ENCODE measurements at places on chromosomes 4 and X.

DNA sequence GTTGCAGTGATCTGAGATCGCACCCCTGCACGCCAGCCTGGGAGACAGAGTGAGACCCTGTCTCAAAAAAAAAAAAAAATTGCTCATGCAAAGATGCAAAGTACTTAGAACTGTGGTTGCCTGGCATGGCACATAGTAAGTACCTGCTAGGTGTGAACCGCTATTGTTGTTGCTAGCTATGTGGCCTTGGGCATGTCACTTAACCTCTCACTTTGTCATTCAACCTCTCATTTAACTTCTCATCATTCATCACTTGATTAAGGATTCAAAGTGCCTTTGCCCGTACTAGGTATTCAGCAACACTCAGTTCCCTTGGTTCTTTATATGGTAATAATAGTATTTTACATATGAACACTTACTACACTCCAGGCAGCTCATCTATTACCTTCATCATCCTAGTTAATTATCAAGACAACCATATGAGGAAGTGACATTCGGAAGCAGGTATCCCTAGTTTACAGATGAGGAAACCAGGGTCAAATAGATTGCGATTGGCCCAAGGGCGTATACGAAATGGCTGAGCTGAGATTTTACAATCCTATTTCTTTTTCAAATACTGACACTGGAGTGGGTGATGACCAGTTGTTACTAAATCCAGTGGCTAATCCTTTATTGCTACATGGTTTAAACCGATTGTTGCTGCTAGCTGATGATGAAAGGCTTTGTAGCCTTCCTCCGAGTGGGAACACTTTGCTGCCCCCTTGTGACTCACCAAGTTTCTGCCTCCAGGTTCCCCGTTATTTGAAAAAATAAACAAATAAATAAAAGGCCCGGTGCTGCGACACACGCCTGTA is 28.8 kb upstream of the SOWAHD start:
- DNase-seq = peak; percentile 67

DNA sequence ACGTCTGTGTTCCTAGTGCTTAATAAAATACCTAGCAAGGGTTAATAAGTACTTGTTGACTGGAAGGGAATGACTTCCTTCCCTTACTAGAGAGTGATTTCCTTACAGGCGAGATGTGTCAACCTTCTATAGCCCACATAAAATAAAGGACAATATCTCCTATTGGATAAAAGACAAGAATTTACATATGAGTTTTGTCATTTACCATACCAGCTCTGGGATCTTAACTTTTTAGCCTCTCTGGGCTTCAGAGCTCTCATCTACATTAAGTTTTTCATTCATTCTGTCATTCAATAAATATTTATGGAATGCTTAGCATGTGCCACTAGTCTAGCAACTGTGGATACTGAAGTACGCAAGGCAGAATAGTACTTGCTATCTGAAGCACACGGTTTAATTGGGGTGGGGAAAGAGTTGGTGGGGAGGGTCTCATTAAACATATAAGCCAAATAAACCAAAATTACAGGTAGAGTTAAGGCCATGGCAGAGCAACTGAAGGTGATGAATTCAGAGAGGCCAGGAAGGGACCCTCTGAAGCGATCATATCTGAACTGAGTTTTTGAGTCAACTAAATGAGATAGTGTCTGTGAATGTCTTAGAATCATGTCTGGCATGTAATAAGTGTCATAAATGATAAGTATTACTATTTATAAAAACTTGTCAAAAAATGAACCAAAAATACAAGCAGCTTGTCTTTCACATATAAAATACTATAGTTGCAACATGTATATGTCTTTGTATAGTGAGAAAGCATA is 91.6 kb upstream of the BMP2K start:
- no peak for DNase-seq

DNA sequence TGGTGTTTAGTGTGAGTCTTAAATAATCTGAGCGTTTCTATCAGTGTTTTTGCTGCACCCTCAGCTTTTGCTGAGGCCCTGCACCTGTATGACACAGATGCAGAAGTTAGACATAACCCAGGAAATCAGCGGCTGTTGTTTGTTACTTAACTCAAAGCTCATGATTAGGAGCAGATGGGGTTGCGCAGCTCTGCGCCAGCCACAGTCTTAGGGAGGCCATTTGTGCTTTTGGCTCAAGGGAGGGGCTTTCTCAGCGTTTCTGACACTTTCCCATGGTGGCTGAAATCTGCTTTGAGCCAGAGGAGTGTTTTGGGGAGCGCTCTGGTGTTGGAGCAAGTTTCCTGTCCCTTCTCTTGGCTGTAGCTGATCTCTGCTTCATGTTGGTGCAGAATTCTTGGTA is 433.8 kb downstream of the NAF1 start:
- DNase-seq = no peak

GRCh38 chrX:2707334-2707760 is 16.3 kb downstream of the CD99 start:
- peak; percentile 76 for DNase-seq

DNA sequence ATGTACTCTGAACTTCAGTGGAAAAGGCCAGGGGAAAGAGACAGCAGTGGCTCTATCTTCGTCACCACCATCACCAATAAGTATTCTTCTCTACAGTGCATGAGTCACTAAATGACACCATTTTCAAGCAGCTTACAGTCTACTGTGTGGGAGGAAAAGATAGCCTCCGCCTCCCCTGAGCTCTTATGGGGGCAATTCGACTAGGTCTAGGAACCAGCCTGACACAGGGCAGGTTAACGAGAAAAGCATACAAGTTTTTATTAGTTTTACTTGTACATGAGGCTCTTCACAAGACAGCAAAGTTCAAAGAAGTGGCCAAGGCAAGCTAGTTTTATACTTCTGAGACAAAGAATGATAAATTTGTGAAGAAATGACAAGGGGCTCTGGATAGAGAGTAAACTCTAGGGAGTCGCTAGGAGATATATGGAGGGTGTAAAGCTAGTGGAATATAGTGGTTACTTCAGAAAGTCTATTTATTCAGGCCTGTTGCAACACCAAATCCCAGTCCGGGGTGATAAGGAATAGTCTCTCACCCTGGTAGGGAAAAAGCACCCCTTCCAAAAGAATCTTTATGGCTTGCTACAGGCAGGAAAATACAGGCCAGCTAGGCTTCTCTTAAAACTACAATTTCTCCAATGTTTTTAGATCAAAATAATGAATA is 49.7 kb downstream of the SCD5 start:
- DNase-seq = no peak

DNA sequence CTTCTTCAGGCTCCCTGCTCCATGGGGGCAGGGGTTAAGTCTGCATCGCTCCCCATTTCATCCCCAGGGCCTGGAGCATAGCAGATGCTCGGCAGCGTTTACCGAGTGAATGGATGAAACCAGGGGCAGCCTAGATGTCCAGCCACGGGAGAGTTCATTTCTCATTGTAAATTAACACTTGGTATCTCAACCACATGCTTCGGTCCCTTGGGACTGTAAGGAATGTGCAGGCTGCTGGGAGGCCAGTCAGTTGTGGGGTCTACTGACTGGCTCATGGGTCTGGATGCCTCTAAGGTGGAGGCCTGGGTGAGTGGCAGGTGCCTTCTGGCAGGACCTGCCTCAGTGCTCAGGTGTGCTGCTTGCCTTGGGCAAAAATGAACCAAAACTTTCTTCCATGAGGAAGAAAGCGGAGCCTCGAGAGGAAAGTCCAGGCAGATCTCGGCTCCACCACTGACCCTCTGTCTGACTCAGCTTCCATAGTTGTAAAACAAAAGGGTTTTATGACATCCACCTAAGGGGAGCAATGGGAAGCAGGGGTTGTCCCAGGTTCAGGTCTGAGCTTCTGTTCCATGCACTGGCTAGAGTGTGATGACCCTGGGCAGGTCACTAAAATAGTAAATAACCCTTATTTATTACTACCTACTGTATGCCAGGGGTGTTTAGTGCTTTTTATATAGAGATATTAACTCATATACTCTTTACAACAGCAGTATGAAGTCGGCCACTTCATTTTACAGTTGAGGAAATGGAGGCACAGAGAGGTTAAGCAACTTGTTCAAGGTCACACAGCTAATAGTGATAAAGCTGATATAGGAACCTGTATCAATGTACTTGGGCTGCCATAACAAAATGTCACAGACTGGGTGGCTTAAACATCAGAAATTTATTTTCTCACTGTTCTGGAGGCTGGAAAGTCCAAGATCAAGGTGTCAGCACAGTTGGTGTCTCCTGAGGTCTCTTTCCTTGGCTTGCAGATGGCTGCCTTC is 144.3 kb upstream of the STX18 start:
- DNase-seq = no peak

- DNase-seq = no peak
Measured at GRCh38 chr4:67922697-67923096, 38.9 kb upstream of the TMPRSS11D start.

- no peak for DNase-seq
Measured at GRCh38 chr4:160819791-160820190, 1344.0 kb downstream of the FSTL5 start.

DNA sequence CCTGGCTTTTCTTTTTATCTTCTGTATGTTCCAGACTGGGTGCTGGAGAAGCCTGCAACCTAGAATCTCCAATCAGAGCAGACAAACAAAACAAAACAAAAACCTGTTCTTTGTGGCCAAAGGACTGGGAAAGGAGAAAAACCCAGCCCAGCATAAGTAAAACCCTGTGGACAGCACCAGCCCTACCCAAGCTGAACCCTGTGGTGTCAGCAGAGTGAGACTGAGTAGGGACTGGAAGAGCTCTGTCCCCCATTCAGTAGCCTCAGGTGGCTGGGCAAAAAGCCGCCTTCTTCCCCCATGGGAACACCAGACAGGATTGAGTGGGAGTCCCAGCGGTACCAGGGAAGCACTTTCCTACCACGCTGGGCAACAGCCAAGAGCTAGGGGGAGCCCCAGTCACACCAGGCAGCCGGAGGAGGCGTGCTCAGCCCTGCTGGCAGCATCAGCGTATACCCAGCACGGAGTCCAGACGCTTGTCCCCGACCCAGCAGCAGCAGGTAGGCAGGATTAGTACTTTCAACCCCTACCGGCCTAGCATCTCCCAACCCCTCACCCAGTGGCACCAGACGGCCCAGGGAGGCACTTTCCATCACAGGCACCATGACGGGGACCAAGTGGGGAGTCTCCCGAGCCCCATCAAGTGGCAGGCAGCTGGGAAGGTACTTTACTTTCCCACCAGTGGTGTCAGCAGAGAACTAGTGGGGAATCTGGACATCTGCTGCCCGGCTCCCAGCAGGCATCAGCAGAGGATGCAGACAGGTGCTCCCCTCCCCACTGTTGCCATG is 8.6 kb upstream of the JADE3 start:
- DNase-seq = peak; percentile 46

GRCh38 chr4:82885410-82885809 is 5.5 kb downstream of the SEC31A start:
- no peak for DNase-seq

DNA sequence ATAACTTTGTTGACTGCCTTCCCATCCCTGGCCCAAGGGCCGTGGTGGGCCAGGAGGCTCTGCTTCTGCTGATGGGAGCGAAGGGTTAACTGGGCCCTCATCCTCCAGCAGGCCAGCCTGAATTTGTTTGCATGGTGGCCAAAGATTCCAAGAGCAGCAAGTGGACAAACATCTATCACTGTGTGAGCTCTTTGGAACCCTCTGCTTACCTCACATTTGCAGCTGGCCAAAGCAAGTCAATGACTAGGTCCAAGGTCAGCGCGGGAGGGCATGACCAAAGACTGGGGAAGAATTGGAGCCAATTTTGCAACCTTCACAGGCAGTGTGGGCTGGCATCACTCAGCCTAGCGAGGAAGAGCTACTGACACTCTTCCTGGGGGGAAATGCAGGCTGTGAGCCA is 67.8 kb upstream of the ATP6AP2 start:
- no peak for DNase-seq

DNA sequence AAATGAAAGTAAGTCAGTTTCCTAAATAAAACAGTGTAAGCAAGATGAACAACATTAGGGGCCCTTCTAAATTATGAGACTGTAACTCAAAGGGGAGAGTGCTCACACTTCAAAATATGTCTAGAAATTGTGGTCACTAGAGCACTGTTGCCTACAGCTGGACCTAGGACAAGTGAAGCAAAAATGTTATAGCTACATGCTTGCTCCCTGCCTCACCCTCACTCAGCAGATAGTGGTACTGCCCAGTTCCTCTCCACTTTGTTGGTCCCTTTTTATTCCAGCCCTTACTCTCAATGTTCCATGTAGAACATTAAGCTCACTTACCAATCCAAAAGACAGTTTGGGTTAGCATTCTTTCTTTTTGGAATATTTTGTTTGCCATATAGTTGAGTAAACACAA is 147.3 kb downstream of the GRIA3 start:
- DNase-seq = no peak

DNA sequence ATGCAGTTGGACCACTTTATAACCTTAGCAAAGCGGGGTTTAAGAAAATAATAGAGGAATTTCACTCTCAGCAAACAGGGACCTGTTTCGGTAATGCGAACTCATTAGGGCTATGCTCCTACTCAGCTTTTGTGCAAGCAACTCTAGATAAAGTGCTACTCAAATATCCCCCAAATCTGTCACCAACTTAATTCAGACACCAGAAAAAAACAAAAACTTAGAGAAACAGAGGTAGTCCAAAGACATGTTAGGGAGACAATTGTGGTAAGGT is 123.0 kb downstream of the CAMK2D start:
- no peak for DNase-seq

- DNase-seq = no peak
Measured at GRCh38 chr4:2937986-2938385, 25.2 kb downstream of the NOP14 start.

- DNase-seq = no peak
Measured at GRCh38 chrX:8760021-8760420, 28.1 kb upstream of the ANOS1 start.

GRCh38 chrX:151702026-151702714 is 6.9 kb downstream of the PRRG3 start:
- DNase-seq = no peak

DNA sequence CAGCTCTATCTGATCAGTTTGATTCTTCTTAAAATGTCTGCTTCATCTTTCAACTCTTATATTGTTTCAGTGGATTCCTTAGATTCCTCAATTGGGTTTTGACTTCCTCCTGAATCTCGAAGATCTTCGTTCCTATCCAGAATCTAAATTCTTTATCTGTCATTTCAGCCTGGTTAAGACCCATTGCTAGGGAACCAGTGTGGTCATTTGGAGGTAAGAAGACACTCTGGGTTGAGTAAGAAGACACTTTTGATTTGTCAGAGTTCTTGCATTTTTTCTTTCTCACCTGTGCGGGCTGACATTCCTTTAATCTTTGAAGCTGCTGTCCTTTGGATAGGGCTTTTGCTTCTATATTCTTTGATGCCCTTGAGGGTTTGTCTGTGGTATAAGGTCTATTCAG is 291.9 kb downstream of the SLC7A11 start:
- no peak for DNase-seq

GRCh38 chr4:9703391-9703790 is 78.0 kb upstream of the DRD5 start:
- peak; percentile 65 for DNase-seq

DNA sequence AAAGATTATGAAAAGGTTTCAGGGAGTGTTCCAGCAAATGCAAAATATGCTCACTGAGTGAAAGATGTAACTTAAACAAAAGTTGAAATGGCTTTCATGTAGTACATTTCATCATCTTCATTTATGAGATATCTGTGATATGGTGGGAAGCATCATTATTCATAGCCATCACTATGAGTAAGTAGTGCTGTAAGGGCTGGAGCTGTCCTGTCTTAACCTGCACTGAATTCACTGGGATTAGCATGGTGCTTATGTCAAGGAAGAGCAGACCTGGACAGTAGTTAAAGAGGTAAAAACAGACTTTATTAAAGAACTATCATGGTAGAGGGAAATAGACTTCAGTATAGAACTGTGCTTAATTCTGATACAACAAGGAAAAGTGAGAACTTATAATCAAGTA is 1347.3 kb downstream of the RPA4 start:
- no peak for DNase-seq

Data from stimulated activated CD4-positive, alpha-beta T cell treated with anti-CD3 and anti-CD28 coated beads, Interleukin-4, amount 100 ng/mL, for 24 hours (primary cell).